Left kidney (tissue), 8 donors: ENCODE measurements at places on chromosomes 6 and 20. TPM values are rescaled to one million over a fixed set of nuclear protein-coding genes. Genes with fewer than 3 reads are reported as not detected.

DNA sequence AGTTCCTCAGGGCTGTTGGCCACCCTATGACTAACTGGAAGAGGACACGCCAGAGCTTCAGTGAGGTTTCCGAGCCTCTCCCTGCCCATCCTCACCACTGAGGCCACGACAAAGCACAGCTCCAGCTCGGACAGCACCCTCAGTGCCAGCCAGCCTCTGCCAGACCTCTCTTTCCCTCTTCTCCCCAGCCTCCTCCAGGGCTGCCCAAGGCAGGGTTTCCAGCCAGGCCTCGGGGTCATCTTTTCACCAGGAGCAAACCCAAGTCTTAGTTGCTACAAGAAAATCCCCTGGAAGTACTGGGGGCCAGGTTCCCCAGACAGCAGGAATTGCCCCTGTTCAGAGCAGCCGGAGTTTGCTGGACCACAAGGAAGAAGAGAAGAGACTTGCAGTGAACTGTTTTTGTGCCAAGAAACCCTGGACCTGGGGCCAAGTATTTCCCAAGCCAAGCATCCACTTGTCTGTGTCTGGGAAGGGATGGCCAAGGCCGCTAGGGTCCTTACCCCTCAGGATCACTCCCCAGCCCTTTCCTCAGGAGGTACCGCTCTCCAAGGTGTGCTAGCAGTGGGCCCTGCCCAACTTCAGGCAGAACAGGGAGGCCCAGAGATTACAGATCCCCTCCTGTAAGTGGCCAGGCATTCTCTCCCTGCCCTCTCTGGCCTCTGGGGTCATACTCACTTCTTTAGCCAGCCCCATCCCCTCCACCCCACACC, 41.6 kb downstream of the PLAGL2 start:
- DNase-seq, result no peak

The ELOVL4 gene
- polyA plus RNA-seq, result 4.0 TPM

The CALHM4 gene
- 1.4 TPM for polyA plus RNA-seq

GRCh38 chr6:64691064-64691463, 1016.0 kb downstream of the EYS start:
- DNase-seq, result no peak

DNA sequence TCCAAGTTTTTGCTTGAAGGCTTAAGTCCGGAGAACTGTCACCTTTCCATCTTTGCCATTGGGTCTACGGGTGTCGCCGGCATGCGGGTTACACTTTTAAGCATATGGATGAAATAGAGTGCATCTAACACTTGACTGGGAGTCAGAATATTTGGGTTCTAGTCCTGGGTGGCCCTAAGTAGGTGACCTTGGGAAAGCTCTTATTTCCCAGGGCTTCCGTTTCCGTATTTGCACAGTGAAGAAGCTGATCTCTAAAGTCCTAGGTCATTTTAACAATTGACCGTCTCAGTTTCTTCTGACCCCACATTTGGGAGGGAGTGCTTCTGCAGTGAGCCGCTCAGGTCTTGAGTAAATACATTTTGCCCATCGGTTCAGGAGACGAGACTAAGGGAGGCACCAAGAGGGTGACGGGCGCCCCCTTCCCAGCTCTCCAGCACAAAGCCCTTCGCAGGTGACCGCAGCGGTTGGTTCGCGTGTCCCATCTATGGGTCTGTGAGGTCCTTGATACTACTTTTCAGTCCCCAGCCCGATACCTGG, 651 bp upstream of the BLTP3A start:
- peak; percentile 44 for DNase-seq

The SH3BGRL2 gene
- 33.4 TPM for polyA plus RNA-seq

DNA sequence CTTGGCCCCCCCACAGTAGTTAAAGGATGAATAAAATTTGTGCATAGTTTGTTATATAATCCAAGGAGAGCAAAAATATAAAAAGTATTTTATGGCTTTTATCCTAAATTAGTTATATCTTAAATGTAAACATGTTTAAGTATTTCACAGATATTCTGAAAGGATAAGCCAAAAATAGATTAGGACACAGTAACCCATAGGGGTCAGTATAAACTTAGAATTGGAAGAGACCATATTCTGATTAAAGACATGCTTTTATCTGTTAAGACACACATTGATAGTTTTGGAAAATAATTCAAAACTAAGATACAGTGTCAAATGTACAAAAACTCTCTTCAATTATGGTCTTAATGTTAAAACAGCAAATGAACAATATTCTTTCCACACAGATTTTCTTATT, 4.5 kb upstream of the SERINC1 start:
- no peak for DNase-seq

GRCh38 chr20:43438578-43439316, 18.9 kb upstream of the SRSF6 start:
- DNase-seq, result no peak

DNA sequence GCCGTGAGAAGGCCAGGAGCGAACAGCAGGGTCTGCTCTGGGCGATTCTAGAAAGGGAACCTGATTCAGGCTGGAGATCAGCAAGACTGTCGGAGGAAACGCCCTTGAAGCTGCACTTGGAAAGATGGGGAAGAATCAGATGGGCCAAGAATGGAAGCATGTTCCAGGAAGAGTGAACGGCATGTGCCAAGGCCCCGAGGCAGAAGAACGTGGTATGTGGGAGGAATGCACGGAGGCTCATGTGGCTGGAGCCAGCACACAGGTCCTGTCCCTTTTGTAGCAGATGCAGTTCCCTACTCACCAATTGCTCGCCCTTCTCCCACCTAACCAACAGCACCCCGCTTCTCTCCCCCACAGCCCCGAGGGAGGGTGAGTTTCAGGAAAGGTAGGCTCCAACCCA, 180.6 kb downstream of the TFAP2C start:
- no peak for DNase-seq

DNA sequence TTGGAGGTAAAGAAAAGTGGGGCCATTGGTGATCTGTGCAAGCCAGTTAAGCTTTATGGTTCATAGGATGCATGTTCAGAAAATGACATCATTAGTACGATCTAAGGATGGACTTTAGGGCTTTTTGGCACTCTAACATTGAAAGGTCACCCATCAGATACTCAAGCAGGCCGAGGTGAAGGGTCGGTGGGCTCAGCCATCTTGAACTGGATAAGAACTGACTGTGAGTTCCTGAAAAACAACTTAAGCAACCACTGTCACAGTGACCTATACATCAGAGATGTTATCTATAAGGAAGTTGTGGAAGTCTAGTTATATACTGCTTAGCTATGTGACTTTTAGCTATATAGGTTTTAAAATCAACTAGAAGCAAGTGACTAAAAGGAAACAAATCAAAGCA, 13.0 kb upstream of the ITCH start:
- DNase-seq, result no peak

The ZDHHC14 gene
- 19.1 TPM for polyA plus RNA-seq

The UBE2C gene
- 84.4 TPM for polyA plus RNA-seq

DNA sequence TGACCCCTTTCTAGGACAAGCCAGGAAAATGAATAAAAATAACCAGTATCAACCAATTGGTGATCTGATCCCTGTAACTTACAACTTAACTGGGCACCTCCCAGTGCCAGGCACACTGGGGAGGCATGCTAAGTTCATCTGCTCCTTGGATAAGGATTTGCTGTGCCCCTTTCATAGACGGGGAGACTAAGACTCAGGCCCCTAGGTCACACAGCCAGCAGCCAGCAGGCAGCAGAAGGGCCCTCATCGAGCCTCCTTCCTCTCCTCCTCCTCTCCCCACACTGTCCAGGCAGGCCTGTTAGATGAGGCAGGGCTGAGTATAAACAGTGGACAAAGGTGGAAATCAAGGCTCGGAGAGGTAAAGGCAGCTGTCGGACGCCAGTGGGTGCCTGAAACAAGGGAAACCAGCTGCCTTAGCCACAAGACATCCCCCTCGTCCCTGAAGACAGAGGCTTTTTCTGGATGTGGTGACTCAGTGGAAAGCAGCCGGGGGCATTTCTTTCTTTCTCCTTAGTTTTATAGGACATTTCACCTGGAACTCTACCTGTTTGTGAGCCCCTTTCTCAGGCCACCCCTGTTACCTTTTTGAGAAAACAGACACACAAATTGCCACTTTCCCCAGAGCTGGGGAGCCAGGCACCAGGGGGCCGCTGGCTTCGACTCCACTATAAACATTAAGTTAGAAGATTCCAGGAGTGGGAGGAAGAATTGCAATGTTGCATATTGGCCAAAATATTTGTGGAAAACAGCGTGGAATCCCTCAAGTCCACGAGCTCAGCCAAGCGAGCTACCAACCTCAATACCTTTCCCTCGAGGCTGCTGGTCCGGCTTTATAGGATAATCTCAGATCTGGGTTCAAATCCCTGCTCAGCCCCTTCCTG, 166.0 kb downstream of the PREX1 start:
- no peak for DNase-seq

GRCh38 chr20:48531505-48531904, 296.3 kb downstream of the PREX1 start:
- no peak for DNase-seq

- no peak for DNase-seq
These were observed 228.0 kb downstream of the CD109 start for GRCh38 chr6:73923905-73924485.

DNA sequence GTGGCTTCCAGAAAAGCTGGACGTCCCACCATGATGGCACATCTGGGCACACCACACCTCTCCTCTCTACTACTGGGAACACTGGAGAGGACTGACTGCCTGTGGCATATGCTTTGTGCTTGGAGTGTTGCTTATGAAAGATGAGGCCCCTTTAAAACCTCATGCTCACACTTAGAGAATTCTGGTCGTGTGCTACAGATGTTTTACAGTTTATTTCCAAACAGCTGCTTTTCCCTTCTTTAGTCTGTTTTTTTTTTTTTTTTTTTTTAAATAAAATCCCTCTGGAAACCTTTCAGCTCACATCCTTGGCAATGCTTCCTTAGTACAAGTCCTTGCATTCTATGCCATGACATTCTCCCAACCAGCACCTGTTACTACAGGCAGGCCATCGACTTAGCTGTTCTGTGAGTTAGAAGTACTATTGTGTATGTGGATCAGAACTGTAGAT, 60.3 kb downstream of the BMP6 start:
- DNase-seq, result no peak

GRCh38 chr20:44074252-44075151, 112.5 kb downstream of the JPH2 start:
- no peak for DNase-seq

The SRF gene
- polyA plus RNA-seq, result 28.2 TPM

The POM121L2 gene
- polyA plus RNA-seq, result not detected

- no peak for DNase-seq
These were observed 38.7 kb downstream of the NCOA7 start for GRCh38 chr6:125829433-125829832.

The CTAGE9 gene
- 0.55 TPM for polyA plus RNA-seq

GRCh38 chr20:23331450-23332350, 18.9 kb upstream of the NXT1 start:
- no peak for DNase-seq
